ENCODE measurements at places on chromosomes 3 and 15.

GRCh38 chr15:47409600-47409999 is 307.7 kb upstream of the SEMA6D start:
- DNase-seq, result no peak

GRCh38 chr3:155675094-155675493 is 69.8 kb downstream of the PLCH1 start:
- DNase-seq, result no peak

- no peak for DNase-seq
Observed at GRCh38 chr3:10975695-10976234, 16.8 kb upstream of the SLC6A1 start.

GRCh38 chr3:123725652-123726400 is 141.0 kb upstream of the HACD2 start:
- DNase-seq, result no peak

- DNase-seq, result no peak
Observed at GRCh38 chr3:182979674-182980191, 605 bp downstream of the DCUN1D1 start.

- no peak for DNase-seq
Observed at GRCh38 chr15:57731530-57732103, 25.1 kb downstream of the POLR2M start.

GRCh38 chr3:88150371-88150770 is 612 bp downstream of the C3orf38 start:
- no peak for DNase-seq

DNA sequence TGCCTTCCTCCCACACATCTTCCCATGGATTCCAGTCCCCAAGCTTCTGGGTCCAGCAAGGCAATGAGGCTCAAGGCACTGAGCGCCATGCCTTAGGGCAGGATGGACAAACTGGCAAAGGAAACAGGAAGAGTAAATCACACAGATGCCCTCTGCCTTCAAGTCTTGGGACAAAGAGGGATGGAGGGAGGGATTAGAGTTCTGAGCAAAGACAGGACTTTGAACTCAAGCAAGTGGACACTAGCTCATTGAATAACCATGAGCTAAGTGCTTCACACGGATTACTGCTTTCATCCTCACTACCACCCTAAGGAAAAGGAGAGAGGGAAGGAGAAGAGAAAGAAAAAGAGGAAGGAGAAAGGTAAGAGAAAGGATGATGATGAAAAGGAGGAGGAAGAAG is 7.6 kb upstream of the THBS1 start:
- DNase-seq, result no peak

GRCh38 chr3:110243081-110243480 is 828.5 kb upstream of the NECTIN3 start:
- DNase-seq, result no peak

GRCh38 chr3:65746848-65747247 is 291.9 kb downstream of the MAGI1 start:
- DNase-seq, result no peak

- DNase-seq, result no peak
Observed at GRCh38 chr3:16940769-16941700, 56.3 kb downstream of the PLCL2 start.

DNA sequence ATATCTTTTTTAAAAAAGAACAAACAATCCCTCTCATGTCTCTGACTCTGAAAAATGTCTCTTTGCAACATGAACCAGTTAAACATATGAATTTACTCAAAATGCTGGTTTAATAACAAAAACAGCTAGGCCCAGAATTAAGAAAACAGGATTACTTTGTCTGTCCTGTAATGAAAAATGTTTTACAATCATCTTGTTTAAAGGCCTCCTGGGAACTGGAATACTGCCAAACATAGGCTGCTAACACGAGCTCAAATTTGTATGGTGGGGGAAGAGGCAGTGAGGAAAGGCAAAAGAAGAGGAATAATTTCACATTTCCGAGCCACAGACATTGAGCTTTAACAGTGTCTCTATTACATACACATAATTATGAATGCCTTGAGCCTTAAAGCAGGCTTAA is 61.7 kb upstream of the PPIB start:
- DNase-seq, result no peak

- DNase-seq, result no peak
Observed at GRCh38 chr3:184275961-184276910, at the start of gene ECE2. Gene ECE2, plus strand, starts transcription at chr3:184276022. Its CDS starts 132 bp downstream, at chr3:184276154.

DNA sequence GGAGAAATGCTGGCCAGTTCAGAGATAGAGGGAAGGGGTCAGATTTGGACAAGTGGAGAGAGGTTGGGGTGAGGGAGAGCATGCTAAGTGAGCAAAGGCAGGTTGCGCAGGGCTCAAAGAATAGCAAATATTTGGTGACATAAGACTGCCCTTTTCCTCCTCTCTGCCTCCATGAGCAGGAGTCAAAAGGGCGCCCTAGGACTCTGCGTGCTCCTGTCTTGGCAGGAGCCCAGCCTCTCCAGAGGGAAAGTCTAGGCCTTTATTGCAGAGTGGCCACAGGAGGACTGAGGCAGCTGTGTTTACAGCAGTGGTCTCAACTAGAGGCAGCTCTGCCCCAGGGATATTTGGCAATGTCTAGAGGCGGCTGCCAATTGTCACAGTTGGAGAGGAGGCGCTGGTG is 165.6 kb downstream of the FAM43A start:
- DNase-seq, result no peak

Measured in stimulated activated CD8-positive, alpha-beta memory T cell treated with anti-CD3 and anti-CD28 coated beads, Interleukin-7, amount 100 ng/mL, for 1 hour (primary cell).